Upper lobe of left lung (tissue), 6 donors: ENCODE measurements at places on chromosomes 16 and 17. TPM values are rescaled to one million over a fixed set of nuclear protein-coding genes. Genes with fewer than 3 reads are reported as not detected.

DNA sequence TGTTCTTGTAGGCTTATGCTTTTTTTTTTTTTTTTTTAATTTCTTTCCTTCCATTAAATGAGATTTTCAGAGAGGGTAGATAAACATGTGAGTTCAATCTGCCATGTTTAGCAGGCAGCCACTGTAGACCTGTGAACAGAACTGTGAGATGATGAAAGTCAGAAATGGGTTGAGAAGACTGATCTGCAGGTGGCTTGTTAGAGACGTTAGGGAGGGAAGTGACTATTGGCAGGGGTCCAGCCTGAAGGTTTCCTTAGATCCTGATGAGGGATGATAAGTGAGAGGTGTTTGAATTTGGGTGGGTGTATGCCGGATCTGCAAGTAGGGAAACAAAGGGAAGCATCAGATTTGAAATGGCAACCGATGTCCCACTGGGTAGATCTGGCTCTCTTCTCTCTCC, 157.8 kb downstream of the HS3ST3B1 start:
- H3K27ac ChIP-seq = no peak overlapping the region
- no peaks in the 10 kb centered on the region for H3K36me3 ChIP-seq
- no peak for DNase-seq
- no peaks in the 10 kb centered on the region for H3K4me1 ChIP-seq
- no peak overlapping the region for H3K4me3 ChIP-seq
- H3K27me3 ChIP-seq = no peaks in the 10 kb centered on the region

DNA sequence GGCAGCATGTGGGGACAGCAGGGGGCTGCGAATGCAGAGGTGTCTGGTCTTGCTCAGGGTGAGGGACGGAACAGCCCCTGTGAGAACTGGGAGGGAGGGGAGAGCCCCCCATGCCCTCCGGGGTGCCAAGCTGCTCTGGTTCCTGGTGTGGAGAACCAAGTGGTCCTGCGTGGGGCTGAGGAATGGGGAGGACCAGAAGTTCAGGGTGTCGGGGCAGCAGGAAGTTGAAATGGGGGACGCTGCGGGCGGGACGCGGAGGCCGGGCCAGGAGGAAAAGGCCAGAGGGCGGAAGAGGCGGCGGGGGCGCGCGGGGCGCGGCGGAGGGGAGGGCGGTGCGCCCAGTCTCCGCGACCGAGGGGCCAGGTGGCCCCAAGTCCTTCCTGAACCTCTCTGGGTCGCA, 3.6 kb downstream of the ALDH3A1 start:
- peak overlapping the region; percentile 75 for H3K27ac ChIP-seq
- peak overlapping the region; percentile 15 for H3K4me3 ChIP-seq
- no peaks in the 10 kb centered on the region for H3K27me3 ChIP-seq
- no peak for DNase-seq

DNA sequence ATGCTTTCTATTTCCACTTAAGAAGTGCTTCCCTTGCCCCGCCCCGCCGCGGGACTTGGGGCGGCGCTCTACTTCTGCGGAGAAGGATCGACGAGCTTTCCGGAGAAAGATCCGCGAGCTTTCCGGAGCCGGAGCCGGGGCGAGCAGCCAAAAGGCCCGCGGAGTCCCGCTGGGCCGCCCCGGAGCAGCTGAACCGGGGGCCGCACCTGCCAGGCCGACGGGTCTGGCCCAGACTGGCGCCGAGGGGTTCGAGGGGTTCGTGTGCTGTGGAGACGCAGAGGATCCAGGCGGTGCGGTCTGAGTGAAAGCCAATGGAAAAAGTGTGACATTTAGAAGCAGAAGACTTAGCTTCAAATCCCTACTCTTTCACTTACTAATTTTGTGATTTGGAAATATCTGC, 50.8 kb downstream of the TBC1D26 start:
- H3K36me3 ChIP-seq = no peaks in the 10 kb centered on the region
- peak overlapping the region; percentile 65 for H3K27ac ChIP-seq
- peaks cover 3% of the 10 kb centered on the region for H3K4me1 ChIP-seq
- DNase-seq = peak; percentile 92

DNA sequence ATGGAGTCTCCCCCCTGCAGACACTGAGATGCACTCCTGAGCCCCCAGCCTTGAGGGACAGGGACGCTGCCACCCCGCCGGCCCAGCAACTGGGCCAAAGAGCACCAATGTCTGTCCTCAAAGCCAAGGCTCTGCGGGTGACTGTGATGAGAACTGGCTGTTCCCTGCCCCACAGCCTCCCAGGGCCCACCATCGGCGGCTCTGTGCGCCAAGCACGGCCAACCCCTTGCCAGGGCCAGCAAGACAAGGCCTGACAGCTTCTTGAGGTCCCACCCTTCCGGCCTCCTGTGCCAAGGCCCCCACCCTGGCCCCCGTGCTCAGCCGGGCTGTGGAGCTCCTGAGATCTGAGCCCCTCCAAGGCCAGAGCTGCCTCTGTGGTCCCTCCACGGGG, 34.2 kb upstream of the PABPN1L start:
- peaks cover 8% of the 10 kb centered on the region for H3K4me1 ChIP-seq
- no peak overlapping the region for H3K4me3 ChIP-seq
- peak overlapping the region; percentile 76 for H3K27ac ChIP-seq

GRCh38 chr17:67751101-67752074, 33.7 kb downstream of the NOL11 start:
- H3K4me3 ChIP-seq = no peak overlapping the region
- H3K4me1 ChIP-seq = peaks cover 11% of the 10 kb centered on the region
- H3K27ac ChIP-seq = no peak overlapping the region
- no peaks in the 10 kb centered on the region for H3K27me3 ChIP-seq
- no peaks in the 10 kb centered on the region for H3K36me3 ChIP-seq

- no peak overlapping the region for H3K4me3 ChIP-seq
- no peak overlapping the region for H3K27ac ChIP-seq
- H3K36me3 ChIP-seq = no peaks in the 10 kb centered on the region
- H3K4me1 ChIP-seq = peaks cover 4% of the 10 kb centered on the region
- no peaks in the 10 kb centered on the region for H3K27me3 ChIP-seq
Measured at GRCh38 chr16:77965346-77965745, 57.0 kb upstream of the CLEC3A start.

GRCh38 chr17:43718544-43718943, 40.0 kb downstream of the SOST start:
- H3K27ac ChIP-seq = no peak overlapping the region
- no peak overlapping the region for H3K4me3 ChIP-seq
- H3K36me3 ChIP-seq = no peaks in the 10 kb centered on the region
- H3K27me3 ChIP-seq = no peaks in the 10 kb centered on the region
- DNase-seq = no peak
- H3K4me1 ChIP-seq = peaks cover 14% of the 10 kb centered on the region

DNA sequence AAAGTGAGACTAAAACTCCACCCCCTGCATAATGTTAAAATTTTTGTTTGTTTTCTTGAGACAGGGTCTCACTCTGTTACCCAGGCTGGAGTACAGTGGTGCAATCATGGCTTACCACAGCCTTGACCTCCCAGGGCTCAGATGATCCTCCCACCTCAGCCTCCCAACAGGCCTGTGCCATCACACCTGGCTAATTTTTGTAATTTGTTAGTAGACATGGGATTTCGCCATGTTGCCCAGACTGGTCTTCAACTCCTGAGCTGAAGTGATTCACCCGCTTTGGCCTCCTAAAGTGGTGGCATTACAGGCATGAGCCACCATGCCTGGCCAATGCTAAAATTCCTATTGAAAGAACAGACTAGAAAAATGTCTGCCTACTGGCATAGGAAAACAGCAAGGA, 103.8 kb downstream of the TRIM37 start:
- DNase-seq = no peak
- no peak overlapping the region for H3K27ac ChIP-seq
- no peaks in the 10 kb centered on the region for H3K27me3 ChIP-seq
- H3K36me3 ChIP-seq = no peaks in the 10 kb centered on the region

DNA sequence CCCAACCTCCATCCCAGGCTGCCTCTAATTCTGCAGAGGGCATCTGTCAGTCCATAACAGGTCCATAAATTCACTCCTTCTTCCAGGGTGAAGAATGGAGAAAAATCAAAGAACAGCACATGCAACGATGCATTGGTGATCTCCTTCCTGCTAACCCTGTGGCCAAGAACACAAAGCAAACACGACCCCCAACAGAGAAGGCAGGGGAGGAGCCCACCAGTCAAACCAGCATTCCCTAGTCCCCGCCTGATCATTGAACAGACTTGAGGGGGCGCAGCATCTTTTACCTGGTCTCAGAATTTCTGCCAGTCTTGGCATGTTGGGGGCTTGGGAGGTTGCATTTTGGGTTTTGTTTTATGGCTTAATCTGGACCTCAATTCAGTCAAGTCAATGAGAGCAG, 476.0 kb downstream of the SLC39A11 start:
- no peak for DNase-seq
- H3K36me3 ChIP-seq = no peaks in the 10 kb centered on the region
- no peak overlapping the region for H3K27ac ChIP-seq
- H3K4me1 ChIP-seq = peaks cover 6% of the 10 kb centered on the region
- H3K4me3 ChIP-seq = no peak overlapping the region

GRCh38 chr17:44541884-44542581, 15.3 kb upstream of the FZD2 start:
- no peaks in the 10 kb centered on the region for H3K36me3 ChIP-seq
- H3K4me3 ChIP-seq = no peak overlapping the region
- H3K4me1 ChIP-seq = no peaks in the 10 kb centered on the region
- H3K27ac ChIP-seq = no peak overlapping the region
- DNase-seq = no peak

GRCh38 chr16:62965831-62966230, 929.6 kb upstream of the CDH8 start:
- H3K4me3 ChIP-seq = no peak overlapping the region
- H3K27me3 ChIP-seq = no peaks in the 10 kb centered on the region
- no peak overlapping the region for H3K27ac ChIP-seq
- no peaks in the 10 kb centered on the region for H3K4me1 ChIP-seq
- H3K36me3 ChIP-seq = no peaks in the 10 kb centered on the region

GRCh38 chr16:1050516-1050915, 22.0 kb upstream of the SSTR5 start:
- no peak for DNase-seq
- H3K36me3 ChIP-seq = no peaks in the 10 kb centered on the region
- H3K4me3 ChIP-seq = no peak overlapping the region
- no peaks in the 10 kb centered on the region for H3K27me3 ChIP-seq
- no peak overlapping the region for H3K27ac ChIP-seq
- H3K4me1 ChIP-seq = no peaks in the 10 kb centered on the region

DNA sequence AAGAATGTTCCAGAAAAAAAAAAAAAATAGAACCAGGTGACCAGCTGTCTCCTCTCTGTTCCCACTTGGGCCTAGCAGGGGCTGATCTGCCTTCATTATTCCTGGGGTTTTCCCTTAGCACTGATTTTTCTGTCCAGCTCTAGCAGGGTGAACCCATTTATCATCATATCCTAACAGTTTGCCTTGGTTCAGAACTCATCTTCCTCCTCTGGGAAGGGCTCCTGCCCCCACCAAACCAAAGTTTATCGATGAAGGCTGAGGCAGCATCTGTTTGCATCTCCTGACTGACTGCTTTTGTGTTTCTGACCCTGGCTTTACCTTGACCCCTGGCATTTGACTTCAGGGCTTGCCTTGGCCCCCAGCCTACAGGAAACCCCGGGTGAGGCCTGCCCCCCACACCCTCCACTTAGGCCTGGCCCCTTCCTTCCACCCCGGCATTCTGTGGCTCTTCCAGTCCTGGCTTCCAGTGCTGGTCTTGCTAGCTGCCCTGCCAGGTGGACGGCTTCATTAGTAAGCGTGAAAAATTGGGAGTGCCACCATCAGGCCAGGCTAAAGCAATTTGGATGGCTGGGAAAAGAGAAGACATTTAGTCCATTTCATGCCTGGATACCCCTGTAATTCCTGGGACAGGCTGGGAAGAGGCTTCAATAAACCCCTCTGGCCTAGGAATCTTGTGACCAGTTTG, 164.9 kb downstream of the CCDC182 start:
- no peak for DNase-seq
- H3K4me1 ChIP-seq = peaks cover 8% of the 10 kb centered on the region
- no peaks in the 10 kb centered on the region for H3K27me3 ChIP-seq
- no peak overlapping the region for H3K27ac ChIP-seq
- H3K4me3 ChIP-seq = no peak overlapping the region
- no peaks in the 10 kb centered on the region for H3K36me3 ChIP-seq

DNA sequence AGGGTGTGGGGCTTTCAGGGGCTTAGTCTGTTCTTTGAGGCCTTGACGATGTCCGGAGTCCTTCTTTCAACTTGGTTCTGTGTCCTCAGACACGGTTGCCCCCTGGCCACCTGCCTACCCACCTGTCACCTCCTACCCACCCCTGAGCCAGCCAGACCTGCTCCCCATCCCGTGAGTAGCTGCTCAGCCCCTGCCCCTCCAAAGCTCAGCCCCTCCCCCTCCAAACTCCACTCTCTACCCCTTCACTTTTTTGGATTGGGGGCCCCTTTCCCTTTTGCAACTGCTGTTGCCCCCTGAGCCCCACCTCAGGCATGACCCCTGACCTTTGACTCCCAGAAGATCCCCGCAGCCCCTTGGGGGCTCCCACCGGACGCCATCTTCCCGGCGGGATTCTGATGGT, 1.2 kb downstream of the LAT start:
- H3K36me3 ChIP-seq = no peaks in the 10 kb centered on the region
- H3K4me3 ChIP-seq = peak overlapping the region; percentile 37
- DNase-seq = no peak
- H3K27ac ChIP-seq = peak overlapping the region; percentile 73
- H3K27me3 ChIP-seq = no peaks in the 10 kb centered on the region

GRCh38 chr16:70378869-70379493, 32.3 kb downstream of the DDX19A start:
- H3K36me3 ChIP-seq = peaks cover 8% of the 10 kb centered on the region
- no peak for DNase-seq
- peaks cover 14% of the 10 kb centered on the region for H3K4me1 ChIP-seq
- peak overlapping the region; percentile 89 for H3K27ac ChIP-seq
- H3K27me3 ChIP-seq = no peaks in the 10 kb centered on the region

- H3K27me3 ChIP-seq = no peaks in the 10 kb centered on the region
- no peaks in the 10 kb centered on the region for H3K36me3 ChIP-seq
- H3K4me1 ChIP-seq = peaks cover 5% of the 10 kb centered on the region
Measured at GRCh38 chr17:17445925-17446665, 30.7 kb upstream of the MED9 start.

GRCh38 chr17:63181856-63182255, 215.8 kb downstream of the TANC2 start:
- no peak overlapping the region for H3K27ac ChIP-seq
- no peak for DNase-seq
- H3K4me1 ChIP-seq = no peaks in the 10 kb centered on the region
- no peak overlapping the region for H3K4me3 ChIP-seq
- H3K36me3 ChIP-seq = no peaks in the 10 kb centered on the region

GRCh38 chr17:35764123-35764991, 3.7 kb downstream of the C17orf50 start:
- H3K36me3 ChIP-seq = no peaks in the 10 kb centered on the region
- H3K4me3 ChIP-seq = peak overlapping the region; percentile 36
- H3K4me1 ChIP-seq = peaks cover 9% of the 10 kb centered on the region
- H3K27ac ChIP-seq = no peak overlapping the region
- H3K27me3 ChIP-seq = no peaks in the 10 kb centered on the region
- peak; percentile 91 for DNase-seq

GRCh38 chr17:77654296-77654695, 304.2 kb upstream of the TNRC6C start:
- DNase-seq = no peak
- no peaks in the 10 kb centered on the region for H3K4me1 ChIP-seq
- no peak overlapping the region for H3K27ac ChIP-seq

- H3K4me3 ChIP-seq = no peak overlapping the region
- H3K27me3 ChIP-seq = no peaks in the 10 kb centered on the region
- H3K36me3 ChIP-seq = no peaks in the 10 kb centered on the region
- DNase-seq = no peak
Measured at GRCh38 chr17:44467108-44467507, 36.1 kb downstream of the GPATCH8 start.

The SAT2 gene
- 85.5 TPM for total RNA-seq

The OR3A2 gene
- not detected for total RNA-seq

The LDHD gene
- 35.6 TPM for total RNA-seq

The KRTAP4-1 gene
- total RNA-seq = not detected

The SPATA32 gene
- total RNA-seq = not detected

The ST3GAL2 gene
- total RNA-seq = 50.3 TPM
